HAP-1 (cell line): ENCODE measurements at places on chromosomes 5 and 9.
A peak's percentile ranks its signal among the peaks of the same experiment; 100 is the strongest.

- peak; percentile 89 for DNase-seq
Measured at GRCh38 chr5:72166070-72166979, 59.0 kb downstream of the MAP1B start.

GRCh38 chr5:80403782-80404181, 4.1 kb upstream of the ZFYVE16 start:
- no peak for DNase-seq

GRCh38 chr5:3911773-3912172, 316.1 kb downstream of the IRX1 start:
- no peak for DNase-seq

GRCh38 chr9:1096155-1096964, 46.2 kb downstream of the DMRT2 start:
- no peak for DNase-seq

- DNase-seq = no peak
Measured at GRCh38 chr5:3605298-3606010, 9.8 kb downstream of the IRX1 start.

DNA sequence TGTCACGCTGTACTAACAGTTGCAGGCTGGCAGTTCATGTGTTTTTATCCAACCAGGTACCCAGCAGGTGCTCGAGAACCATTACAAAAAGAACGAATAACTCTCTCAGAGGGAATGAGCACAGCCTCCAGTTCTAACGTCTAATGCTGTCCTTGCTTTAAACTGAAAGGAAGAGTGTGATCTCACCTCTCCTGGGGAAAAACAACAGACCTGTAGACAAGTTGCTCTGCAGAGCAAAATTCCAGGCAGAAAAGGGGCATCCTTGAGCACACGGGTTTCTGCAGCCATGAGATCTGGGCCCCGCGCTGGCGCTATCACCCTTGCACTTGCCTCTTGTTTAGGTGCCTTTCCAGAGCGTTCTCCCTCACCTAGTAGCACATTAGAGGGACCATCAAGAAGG, 92.5 kb upstream of the DNAH5 start:
- no peak for DNase-seq

- no peak for DNase-seq
Measured at GRCh38 chr5:148791334-148791667, 35.1 kb upstream of the ADRB2 start.

GRCh38 chr5:123147741-123148140, 58.7 kb downstream of the PRDM6 start:
- DNase-seq = no peak
